Endothelial cell (in vitro differentiated cells): ENCODE measurements at places on chromosomes 7 and 10.

GRCh38 chr10:74821501-74821900 lies 4.9 kb upstream of the KAT6B start:
- no peak for DNase-seq

GRCh38 chr7:33597181-33597580 lies 308.2 kb upstream of the BMPER start:
- no peak for DNase-seq

- DNase-seq = no peak
These were observed 31.7 kb upstream of the GALNTL5 start for GRCh38 chr7:151924508-151924907.

- DNase-seq = no peak
These were observed 201.0 kb downstream of the FRMD4A start for GRCh38 chr10:14129770-14130169.

DNA sequence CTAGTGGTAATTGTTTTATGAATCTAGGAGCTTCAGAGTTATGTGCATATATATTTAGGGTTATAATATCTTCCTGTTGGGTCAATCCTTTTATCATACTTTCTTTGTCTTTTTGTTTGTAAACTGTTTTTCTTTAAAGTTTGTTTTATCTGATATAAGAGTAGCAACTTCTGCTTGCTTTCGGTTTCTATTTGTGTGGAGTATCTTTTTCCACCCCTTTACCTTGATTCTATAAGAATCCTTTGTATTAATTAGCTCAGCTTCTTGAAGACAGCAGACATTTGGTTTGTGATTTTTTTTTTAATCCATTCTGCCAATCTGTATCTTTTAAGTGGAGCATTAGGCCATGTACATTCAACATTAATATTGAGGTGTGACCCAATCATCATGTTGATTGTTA lies 9.3 kb downstream of the CASP7 start:
- DNase-seq = no peak

DNA sequence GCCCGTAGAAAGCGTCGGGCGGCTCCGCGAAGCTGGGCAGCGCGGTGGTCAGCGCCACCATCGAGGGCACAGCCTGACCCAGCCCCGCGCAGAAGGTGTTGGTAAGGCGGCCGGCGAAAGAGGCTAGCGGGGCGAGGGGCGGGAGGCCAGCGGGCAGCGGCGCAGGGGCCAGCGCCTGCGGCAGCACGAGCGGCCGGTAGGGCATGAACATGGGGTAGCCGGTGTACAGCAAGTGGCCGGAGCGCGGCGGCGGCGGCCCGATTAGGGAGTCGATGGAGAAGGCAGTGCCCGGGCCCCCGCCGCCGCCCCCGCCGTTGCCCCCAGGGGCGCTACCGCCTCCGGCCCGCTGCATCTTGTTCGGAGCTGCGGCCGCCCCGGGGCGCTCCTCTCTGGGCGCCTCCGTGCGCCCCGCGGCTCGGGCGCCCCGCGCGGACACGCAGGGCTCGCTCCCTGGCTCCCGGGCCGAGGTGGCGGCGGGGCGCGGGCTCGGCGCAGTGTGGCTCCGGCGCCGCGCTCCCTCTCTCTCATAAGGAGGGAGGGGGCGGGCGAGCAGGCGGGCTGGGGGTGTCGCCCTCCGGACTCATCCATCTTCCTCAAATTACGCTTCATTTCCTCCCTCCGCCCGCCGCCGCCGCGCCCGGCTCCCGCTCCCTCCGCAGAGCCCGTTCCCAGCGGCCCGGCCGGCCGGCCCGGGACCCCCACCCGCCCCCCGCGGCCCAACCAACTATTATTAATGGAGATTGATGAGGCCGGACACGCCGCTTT lies at the start of gene GBX1:
Gene GBX1 (minus strand): TSS at position 498 of the 765 bp plus-strand sequence. CDS start 146 bp downstream, at position 352.
- peak; percentile 59 for DNase-seq

DNA sequence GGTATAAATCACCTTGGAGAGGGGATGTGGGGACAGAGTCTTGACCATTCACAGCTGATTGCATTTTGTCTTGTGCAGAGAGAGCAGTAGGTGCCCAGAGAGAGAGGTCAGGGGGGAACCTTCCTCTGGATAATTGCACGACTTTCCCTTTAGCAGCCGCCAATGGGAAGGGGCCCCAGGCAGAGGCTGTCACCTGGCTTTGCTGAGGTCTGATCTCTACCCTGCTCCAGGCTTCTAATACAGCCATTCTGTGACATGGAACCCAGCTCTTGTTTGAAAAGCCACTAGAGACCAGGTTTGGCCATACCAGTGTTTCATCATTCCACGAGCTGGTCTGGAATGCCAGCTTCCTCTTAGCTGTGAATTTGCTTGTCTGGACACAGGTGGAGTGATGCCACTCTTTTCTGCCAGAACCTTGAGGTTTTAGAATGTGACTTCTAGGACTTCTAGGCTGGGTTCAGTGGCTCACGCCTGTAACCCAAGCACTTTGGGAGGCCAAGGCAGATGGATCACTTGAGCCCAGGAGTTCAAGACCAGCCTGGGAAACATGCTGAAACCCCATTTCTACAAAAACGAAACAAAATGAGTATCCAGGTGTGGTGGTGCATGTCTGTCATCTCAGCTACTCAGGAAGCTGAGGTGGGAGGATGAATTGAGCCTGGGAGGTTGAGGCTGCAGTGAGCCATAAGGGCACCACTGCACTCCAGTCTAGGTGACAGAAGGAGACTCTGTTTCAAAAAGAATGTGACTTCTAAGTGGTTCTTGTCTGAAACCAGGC lies 159.9 kb downstream of the CAMK1D start:
- DNase-seq = no peak
